ENCODE measurements at places on chromosomes 4 and X. TPM values are rescaled to one million over a fixed set of nuclear protein-coding genes. Genes with fewer than 3 reads are reported as not detected.

GRCh38 chr4:38153387-38153760 lies 193.2 kb downstream of the PTTG2 start:
- DNase-seq, result no peak

- DNase-seq, result no peak
These were observed 51.5 kb upstream of the IL13RA2 start for GRCh38 chrX:115068896-115069295.

- peak; percentile 72 for DNase-seq
These were observed at the start of gene DACH2 for GRCh38 chrX:86148024-86148511. Gene DACH2 (plus strand): TSS chrX:86148451.

DNA sequence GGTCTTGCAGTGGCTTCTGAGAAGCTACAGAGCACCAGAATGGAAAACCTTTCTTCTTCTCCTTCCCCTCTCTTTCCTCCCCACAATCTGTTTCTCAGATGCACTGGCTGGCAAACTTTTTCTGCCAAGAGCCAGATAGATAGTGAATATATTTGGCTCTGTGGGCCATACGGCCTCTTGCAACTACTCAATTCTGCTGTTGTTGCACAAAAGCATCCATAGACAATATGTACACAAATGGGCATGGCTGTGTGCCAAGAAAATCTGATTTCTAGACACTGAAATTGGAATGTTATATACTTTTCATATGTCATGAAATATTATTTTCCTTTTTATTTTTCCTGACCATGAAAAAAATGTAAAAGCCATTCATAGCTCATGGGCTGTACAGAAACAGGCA lies 3.1 kb downstream of the PHEX start:
- no peak for DNase-seq

GRCh38 chrX:154370300-154371016 lies 4.0 kb downstream of the FLNA start:
- DNase-seq, result no peak

- no peak for DNase-seq
These were observed 16.1 kb upstream of the PDGFRA start for GRCh38 chr4:54213001-54213400.

FAM156B gene
- 40.3 TPM for total RNA-seq

All from NCI-H460 (cell line).